ENCODE measurements at places on chromosomes 5 and 9.

GRCh38 chr9:95511952-95512708, 4.6 kb downstream of the PTCH1 start:
- DNase-seq, result no peak

DNA sequence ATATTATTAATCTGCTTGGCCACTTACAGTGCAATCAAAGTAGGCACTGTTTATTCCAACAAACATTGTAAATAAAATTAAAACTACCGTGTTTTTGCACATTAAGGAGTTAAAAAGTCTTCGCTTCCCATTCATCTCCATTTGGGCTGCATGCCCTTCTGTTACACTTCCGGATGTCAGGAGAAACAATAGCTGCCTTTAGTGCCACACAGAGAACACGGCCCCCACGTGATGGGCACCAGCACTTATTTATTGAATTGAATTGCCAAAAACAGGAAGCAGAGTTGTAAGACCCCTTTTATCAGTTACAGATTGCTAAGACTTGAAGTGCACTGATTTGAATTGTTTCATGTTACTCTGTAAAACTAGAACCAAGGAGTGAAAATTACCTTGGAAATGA, 80.4 kb downstream of the LHFPL2 start:
- DNase-seq, result no peak

DNA sequence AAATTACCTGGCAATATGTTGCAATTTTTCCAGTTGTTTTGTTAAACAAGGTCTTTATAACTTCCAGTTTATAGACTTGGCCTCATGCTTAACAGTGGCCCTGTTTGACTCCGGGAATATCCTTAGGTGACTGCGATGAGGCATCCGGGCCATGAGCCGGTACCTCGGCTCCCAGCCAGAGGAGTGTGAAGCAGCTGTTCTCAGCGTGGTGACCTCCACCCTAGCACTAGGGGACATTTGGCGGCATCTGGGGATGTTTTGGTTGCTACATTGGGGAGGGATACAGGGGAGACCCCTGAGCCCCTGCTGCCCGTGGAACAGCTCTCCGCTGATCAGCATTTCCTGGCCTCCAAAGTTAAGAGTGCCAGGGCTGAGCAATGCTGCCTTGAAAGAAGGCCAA, 533.4 kb downstream of the IRX1 start:
- DNase-seq, result no peak

GRCh38 chr5:112386766-112387165, 32.3 kb downstream of the EPB41L4A start:
- DNase-seq, result no peak

- DNase-seq, result no peak
These were observed 252.5 kb downstream of the TRIM32 start for GRCh38 chr9:116939614-116940013.

DNA sequence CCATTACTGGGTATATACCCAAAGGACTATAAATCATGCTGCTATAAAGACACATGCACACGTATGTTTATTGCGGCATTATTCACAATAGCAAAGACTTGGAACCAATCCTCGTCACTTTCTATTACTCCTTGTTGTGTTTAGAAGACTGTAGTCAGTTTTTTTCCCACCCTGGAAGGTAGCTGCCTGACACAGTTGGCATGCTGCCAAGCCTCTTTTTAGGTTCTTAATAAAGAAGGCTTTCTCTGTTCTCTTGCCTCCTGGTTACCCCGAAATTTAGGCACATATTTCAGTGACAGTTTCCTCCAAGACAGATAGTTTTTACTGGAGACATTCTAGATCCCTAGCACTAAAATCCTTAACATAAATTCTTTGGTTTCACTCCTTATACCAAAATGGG, 205.4 kb upstream of the PCSK5 start:
- no peak for DNase-seq
